ENCODE measurements at places on chromosomes 13 and 19.

GRCh38 chr19:56118666-56119581, 2.2 kb downstream of the ZNF787 start:
- no peak overlapping the region for H3K4me3 ChIP-seq
- H3K36me3 ChIP-seq = no peaks in the 10 kb centered on the region
- peak overlapping the region; percentile 89 for H3K27ac ChIP-seq
- H3K4me1 ChIP-seq = peaks cover 60% of the 10 kb centered on the region
- H3K27me3 ChIP-seq = no peaks in the 10 kb centered on the region

GRCh38 chr13:31119966-31120700, 41.6 kb downstream of the HSPH1 start:
- H3K27me3 ChIP-seq = no peaks in the 10 kb centered on the region
- no peak for DNase-seq
- no peak overlapping the region for H3K4me3 ChIP-seq
- H3K36me3 ChIP-seq = no peaks in the 10 kb centered on the region
- H3K4me1 ChIP-seq = no peaks in the 10 kb centered on the region
- no peak overlapping the region for H3K27ac ChIP-seq

GRCh38 chr13:40220299-40220935, 446.0 kb downstream of the FOXO1 start:
- peaks cover 24% of the 10 kb centered on the region for H3K4me1 ChIP-seq
- peak overlapping the region; percentile 76 for H3K27ac ChIP-seq
- no peaks in the 10 kb centered on the region for H3K36me3 ChIP-seq
- no peak for DNase-seq
- H3K4me3 ChIP-seq = no peak overlapping the region
- H3K27me3 ChIP-seq = no peaks in the 10 kb centered on the region

- DNase-seq = no peak
- no peaks in the 10 kb centered on the region for H3K4me1 ChIP-seq
- H3K36me3 ChIP-seq = no peaks in the 10 kb centered on the region
- no peaks in the 10 kb centered on the region for H3K27me3 ChIP-seq
- no peak overlapping the region for H3K4me3 ChIP-seq
Observed at GRCh38 chr13:35475212-35475959, 1.1 kb downstream of the MAB21L1 start.
